ENCODE measurements at places on chromosomes 1 and 21. TPM values are rescaled to one million over a fixed set of nuclear protein-coding genes. Genes with fewer than 3 reads are reported as not detected.

Gene LRRC39
- 0.43 TPM for total RNA-seq

DNA sequence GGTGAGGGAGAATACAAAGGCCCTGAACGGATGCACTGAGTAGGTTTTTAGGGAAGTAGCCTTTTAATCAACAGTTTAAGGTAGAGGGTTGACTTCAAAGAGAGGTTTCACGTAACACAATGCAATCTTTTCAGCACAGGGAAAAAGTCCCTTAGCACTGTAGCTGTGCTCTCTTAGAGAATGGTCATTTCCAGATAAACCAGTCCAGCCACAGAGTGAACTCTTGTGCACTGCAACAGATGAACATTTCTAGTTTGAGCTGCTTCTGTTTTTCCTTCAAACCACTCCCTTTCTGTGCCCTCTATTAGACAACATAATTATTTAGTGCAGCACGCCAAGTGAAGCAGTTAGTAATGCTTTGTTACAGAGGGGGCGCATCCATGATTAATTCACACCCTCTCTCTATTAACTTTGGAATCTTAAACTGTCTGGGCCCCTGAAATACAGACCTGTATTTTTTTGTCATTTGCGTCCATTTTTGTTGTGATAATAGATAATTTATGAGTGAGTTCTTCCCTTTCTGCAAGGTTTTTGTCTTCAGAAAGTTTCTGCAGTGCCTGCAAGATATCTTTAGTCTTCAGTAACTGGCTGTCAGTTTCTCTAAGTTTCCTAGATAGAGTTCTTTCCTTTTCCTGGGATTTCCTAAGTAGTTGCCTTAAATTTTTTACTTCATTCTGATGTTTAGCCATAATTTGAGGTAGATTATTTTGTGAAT, 22.9 kb downstream of the LCA5L start:
- no peak for DNase-seq

DNA sequence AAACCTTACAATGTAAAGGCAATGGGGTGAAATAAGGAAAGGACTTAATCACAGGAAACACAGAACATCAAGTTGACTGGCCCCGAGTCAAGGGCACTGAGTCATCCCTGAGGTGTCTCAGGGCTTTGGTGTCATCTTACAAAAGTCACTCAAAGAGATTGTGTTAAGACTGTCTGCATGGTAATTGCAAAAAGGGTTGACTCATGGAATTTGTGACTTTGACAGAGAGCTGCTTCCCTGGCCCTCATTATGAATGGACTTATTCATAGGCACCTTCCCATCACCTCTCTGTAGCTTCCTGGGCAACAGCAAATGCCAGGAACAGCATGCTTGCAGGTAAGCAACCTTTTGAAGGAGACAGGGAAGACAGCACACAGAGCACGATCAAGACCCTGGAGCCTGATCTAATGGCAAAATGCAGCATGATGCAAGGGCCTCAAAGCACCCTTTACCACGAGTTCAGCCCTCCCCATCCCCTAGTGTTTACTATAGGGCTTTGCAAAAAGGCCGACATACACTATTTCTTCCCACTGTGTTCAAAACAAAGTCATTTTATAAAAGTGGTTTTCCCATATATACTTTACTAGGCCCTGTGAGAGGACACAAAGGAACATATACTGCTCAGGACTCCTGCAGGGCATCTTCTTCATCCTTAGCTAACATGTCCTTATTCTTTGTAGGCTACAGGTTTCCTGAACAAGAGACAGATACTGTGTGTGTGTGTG, 17.1 kb downstream of the ZP4 start:
- no peak for DNase-seq

Gene FLVCR1
- total RNA-seq = 23.0 TPM

DNA sequence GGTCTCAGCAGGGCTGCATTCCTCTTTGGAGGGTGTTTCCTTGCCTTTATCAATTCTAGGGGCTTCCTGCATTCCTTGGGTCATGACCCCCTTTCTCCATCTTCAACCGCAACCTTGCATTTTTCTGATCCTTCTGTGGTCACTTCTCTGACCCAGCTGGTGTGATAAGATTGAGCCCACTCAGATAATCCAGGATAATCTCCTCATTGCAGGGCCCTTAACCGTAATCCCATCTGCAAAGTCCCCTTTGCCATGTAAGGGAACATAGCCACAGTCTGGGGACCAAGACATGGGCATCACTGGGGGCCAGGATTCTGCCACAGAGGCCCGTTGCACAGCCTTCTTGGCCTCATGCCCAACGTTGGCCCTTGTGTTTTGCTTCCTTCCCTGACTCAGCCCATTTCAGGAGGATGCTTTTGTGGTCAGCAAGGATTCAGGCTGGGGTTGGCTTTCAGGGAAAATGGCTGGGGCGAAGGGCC, 35.0 kb upstream of the IL19 start:
- DNase-seq = no peak

Gene EFNA3
- total RNA-seq = 6.0 TPM
